ENCODE measurements at places on chromosomes 4 and X. TPM values are rescaled to one million over a fixed set of nuclear protein-coding genes. Genes with fewer than 3 reads are reported as not detected.

The TKTL1 gene
- total RNA-seq = 0.30 TPM

The PRDM5 gene
- total RNA-seq = 37.0 TPM

The PROM1 gene
- total RNA-seq = 8.2 TPM

The GABRE gene
- 173 TPM for total RNA-seq

DNA sequence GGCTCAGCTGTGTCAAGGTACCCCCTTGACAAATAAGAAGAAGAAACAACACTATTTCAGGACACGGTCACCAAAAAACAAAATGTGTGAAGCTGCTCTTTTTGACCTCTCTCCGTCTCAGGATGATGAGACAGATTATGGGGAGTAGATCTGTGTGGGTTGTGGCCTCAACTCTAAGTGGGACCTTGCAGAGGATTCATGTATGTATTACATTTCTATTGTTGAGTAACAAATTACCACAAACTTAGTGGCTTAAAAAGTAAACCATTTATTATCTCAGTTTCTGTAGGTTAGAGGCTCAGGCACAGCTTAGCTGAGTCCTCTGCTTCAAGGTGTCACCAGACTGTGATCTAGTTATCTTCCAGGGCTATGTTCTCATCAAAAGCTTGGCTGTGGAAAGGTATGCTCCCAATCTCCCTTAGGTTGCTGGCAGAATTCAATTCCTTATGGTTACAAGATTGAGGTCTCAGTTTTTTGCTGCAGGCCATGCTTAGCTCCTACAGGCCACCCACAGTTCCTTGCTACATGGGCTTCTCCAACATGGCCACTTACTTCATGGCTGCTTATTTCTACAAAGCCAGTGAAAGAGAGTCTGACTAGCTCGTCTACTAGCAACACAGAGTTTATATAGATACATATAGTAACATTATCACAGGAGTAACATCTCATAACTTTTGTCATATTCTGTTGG, 28.1 kb downstream of the DGKK start:
- no peak for DNase-seq

GRCh38 chr4:67762086-67762485, 7.9 kb upstream of the GNRHR start:
- DNase-seq = no peak

GRCh38 chr4:168537571-168537970, 40.7 kb downstream of the PALLD start:
- no peak for DNase-seq
